ENCODE measurements at places on chromosomes 5 and 9.

DNA sequence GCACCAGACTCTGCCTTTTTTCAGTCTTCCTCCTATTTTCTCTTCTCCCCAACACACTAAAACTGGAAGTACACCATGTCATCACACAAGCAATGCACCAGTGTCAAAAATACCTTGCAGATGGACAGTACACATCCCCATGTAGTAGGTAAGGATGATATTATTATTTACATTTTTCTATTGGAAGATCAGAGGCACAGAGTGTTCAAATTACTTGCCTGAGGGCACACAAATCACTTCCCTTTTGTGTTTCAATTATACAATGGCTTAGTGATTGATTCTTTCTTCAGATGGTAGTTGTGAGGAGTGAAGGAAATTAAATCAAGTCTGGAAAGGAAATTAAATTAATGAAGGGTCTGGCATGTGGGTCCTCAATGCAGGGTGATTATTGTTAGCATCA is 39.6 kb downstream of the CTSL start:
- no peak for DNase-seq

DNA sequence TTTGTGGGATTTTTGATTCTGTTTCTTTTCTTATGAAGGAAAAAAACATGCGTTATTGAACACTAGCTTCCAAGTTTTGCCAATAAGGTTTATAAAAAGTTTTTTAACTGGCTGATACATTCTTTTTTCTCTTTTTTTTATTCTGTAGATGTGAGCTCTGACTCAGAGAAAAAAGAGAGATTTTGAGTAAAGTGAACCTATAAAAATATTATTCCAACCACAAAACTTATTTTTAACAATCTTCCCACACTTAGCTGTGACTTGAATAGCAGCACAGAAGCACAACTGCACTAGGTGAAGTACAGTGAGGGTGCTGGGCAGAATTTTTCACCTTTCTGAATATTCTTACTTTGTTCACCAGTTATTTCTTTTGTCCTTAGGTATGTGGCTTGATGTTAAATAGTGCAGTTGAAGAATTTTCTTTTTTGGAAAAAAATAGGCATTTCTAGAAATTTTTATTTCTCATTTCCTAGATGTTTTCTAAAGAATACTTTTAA is 41.6 kb downstream of the CHSY3 start:
- DNase-seq, result no peak

GRCh38 chr9:9973062-9973461 is 639.7 kb downstream of the PTPRD start:
- DNase-seq, result no peak

GRCh38 chr5:161155451-161155850 is 303.4 kb upstream of the ATP10B start:
- no peak for DNase-seq

GRCh38 chr9:137749511-137749910 is 128.1 kb upstream of the CACNA1B start:
- no peak for DNase-seq

DNA sequence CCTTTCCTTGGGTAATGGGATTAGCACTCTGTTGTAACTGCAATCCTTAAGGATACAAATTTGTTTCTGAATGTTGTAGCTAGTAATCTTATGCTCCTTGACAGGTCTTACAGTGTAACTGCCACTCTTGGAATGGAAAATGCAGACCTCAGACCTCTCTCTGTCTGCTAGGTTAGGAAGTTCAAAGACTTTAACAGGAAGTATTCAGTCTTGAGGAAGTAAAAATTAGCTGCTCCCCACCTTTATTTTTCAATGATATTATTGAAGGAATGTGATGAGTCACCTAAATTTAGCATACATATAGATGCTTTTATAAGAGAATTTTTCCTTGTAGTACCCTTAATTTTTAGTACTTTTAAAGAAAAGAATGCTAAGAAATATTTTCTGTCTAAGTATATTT is 71.5 kb downstream of the PAM start:
- no peak for DNase-seq

GRCh38 chr5:179326122-179326927 is 18.9 kb downstream of the ADAMTS2 start:
- no peak for DNase-seq

GRCh38 chr5:54013556-54014194 is 296.7 kb downstream of the ARL15 start:
- peak; percentile 12 for DNase-seq

GRCh38 chr9:3441197-3441816 is 84.5 kb downstream of the RFX3 start:
- DNase-seq, result peak; percentile 60

- no peak for DNase-seq
These were observed 215.3 kb upstream of the VLDLR start for GRCh38 chr9:2406252-2406651.

- DNase-seq, result no peak
These were observed 12.8 kb downstream of the DMXL1 start for GRCh38 chr5:119083679-119084078.

- no peak for DNase-seq
These were observed 162.9 kb upstream of the FTMT start for GRCh38 chr5:121688781-121689180.

DNA sequence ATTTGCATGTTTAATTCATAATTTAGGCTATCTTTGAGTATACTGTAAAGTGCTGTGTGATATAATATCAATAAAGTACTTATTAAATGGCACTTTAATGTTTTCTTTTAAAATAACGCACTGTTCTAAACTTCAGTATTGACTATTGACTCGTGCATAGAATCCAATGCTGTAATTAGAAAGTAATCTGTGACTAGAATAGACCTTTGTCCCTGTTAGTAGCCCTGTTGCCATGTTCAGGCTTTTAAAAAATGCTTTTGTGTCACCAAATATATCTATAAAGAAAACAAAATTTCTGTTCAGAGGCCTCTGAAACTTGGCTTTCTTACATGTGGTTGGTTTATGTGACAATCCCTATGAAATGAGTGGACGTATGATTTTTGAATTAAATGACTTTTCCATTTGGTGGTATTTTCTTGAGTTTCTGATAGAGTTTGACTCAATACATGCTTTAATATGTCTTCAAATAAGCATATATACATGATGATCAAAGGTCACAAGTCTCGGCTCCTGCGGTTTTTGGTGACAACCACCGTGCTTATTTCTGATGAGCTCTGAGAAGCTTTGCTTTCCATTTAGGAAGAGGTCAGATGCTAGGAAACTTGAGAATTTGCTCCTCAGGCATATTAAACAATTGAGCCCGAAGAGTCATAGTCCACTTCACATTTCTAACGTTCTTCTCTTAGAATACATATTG is 174.7 kb downstream of the NR3C1 start:
- DNase-seq, result peak; percentile 35

GRCh38 chr9:21415493-21416267 is 6.8 kb downstream of the IFNA8 start:
- DNase-seq, result no peak

DNA sequence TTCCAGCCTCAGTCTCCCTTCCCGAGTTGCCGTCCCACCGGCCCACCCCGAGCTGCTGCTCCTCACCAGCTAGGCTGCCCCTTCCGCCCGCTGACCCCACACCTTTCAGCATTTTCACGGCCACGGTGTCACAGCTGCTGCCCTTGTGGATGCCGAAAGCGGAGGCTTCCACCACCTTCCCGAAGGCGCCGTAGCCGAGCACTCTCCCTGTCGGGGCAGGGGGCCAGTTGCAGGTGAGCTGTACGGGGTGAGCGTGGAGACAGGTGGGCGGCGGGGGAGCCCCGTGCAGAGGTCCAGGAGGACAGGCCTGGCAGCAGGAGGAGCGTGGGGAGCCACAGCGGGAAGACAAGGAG is 28.2 kb upstream of the SCGB3A1 start:
- DNase-seq, result no peak

- DNase-seq, result no peak
These were observed 19.6 kb downstream of the SLC24A2 start for GRCh38 chr9:19769213-19769612.

GRCh38 chr9:16275795-16276624 is 594.5 kb downstream of the BNC2 start:
- DNase-seq, result no peak

- no peak for DNase-seq
These were observed 1.6 kb downstream of the SET start for GRCh38 chr9:128690684-128691034.

GRCh38 chr5:79416499-79416898 is 97.4 kb downstream of the HOMER1 start:
- no peak for DNase-seq

DNA sequence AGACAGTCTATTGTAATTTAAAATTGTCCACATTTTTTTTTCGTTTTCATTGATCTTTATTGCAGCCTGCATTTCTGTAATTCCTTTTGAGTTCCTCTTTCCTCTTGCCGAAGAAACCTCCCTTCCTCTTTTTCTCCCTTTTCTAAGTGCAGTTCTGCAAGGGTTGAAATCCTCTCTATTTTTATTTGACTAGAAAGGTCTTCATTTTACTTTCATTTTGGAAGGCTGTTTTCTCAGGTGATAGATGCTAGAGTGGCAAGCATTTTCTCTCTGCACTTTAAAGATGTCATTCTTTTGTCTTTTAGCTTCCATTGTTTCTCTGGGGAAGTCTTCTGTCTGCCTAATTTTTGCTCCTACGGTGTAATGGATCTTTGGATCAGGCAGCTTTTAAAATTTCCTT is 248.5 kb downstream of the SMARCA2 start:
- DNase-seq, result no peak

DNA sequence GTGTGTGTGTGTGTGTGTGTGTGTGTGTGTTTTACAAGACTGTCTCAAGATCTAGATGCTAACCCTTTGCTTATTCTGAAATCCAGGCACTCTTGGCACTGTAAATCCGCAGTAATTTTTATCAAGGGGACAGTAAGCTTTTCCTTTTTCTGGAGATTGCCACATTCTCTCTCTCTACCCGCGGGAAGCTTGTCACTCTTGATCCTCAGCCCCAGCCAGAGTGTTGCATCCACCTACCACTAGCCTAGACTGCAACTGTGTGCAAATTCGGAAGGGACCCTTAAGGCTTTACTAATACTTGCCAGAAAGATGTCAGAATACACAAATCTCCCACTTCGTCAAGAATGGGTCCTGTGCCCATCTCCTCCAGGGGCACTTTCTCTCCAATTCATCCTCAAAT is 54.9 kb upstream of the EPB41L4A start:
- DNase-seq, result no peak

GRCh38 chr5:6480133-6481051 is 31.7 kb downstream of the UBE2QL1 start:
- no peak for DNase-seq

DNA sequence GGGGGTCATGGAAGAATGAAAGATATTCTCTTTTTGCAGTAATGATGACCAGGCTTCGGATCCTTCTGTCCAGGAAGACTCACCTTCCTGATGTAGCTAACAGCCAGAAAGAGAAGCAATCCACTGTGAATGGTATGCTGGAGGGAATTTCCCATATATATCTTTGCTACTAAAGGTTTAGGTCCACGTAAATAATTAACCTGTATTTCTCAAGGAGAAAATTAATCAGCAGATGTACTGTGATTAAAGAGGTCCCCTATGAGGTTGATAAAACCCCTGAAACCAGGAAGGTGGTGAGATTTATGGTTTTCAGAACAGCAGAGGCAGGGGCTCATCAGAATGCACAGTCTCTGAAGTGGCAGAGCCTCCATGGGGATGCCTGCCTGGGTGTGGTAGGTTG is 11.4 kb upstream of the RAB3C start:
- DNase-seq, result no peak

- no peak for DNase-seq
These were observed 25.3 kb downstream of the LRRC70 start for GRCh38 chr5:62603934-62604333.

DNA sequence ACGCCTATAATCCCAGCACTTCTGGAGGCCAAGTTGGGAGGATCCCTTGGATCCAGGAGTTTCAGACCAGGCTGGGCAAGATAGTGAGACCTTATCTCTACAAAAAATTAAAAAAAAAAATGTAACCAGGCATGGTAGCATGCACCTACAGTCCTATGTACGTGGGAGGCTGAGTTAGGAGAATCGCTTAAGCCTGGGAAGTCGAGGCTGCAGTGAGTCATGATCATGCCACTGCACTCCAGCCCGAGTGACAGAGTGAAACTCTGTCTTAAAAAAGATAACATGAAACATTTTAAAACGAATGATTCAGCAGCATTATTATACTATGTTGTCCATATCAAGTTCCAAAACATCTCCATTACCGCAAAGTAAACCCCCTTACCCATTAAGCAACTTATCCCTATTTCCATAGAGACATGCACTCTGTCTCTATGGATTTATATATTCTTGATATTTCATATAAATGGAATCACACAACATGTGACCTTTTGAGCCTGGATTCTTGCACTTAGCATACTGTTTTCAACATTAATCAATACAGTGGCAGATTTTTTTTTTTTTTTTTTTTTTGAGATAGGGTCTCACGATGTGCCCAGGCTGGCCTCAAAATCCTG is 56.9 kb upstream of the MTMR12 start:
- DNase-seq, result no peak

DNA sequence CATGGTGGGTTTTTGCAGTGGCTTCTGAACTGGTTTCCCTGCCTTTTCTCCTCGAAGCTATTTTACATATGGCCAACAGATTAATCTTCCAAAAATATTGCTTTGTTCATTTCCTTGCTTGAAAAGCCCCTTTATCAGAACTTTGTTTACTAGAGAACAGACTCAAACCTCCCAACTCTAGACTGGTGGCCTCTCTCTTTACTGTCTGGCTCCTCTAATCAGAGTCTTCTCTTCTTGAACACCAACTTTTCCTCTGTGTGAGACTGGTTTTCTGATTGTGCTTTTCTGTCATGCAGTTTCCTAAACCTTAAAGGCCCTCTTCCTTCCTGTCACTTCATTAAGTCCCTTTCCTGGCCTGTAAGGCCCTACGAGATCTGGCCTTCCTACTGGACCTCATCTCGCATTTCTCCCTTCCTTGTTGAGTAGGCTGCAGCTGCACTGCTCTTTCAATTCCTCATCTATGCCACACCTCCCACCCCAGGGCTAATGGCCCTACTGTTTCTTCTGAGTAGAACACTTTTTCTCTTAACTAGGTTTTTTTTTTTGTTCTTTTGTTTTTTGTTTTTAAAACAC is 5.7 kb downstream of the C9orf43 start:
- no peak for DNase-seq

DNA sequence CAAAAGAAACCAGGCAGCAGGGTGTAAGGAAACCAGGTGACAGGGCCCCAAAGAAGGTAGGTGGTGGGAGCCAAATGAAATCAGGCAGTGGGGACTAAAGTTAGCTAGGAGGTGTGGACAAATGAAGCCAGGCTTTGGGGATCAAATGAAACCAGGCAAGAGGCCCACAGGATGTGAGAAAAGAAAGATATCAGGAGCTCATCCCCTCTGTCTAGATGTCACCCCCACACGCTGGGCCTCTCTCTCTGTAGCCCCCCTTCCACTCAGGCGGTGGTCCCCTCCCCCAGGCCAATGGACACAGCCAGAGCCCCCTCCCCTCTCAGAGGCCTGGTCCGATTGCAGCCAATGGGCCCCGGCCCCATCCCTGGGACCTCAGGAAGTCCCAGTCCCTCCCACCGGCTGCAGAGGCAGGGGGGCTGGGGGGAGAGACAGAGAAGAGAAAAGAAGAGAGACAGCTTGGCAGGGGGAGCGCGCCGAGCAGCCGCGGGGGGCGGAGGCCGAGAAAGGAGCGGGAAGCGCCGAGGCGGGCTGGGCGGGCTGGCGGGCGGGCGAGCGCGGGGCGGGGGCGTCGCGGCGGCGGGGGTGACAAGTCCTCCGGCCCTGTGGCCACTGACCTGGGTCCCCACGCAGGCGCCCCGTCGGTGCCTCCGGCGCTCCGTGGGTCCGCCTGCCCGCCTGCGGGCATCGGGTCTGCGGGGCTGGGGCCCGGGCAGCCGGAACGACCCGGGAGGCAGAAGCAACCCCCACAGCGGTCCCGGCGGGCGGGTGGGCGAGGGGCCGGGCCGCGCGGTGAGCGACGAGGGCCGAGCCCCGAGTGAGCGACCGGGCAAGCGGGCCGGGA is 11.9 kb downstream of the CNTFR start:
- DNase-seq, result no peak

Measured in stimulated activated CD4-positive, alpha-beta T cell treated with anti-CD3 and anti-CD28 coated beads, Interleukin-4, amount 100 ng/mL, for 24 hours (primary cell).